ENCODE measurements at places on chromosomes 3 and 15.

GRCh38 chr3:186935133-186935532 is 4.8 kb downstream of the ST6GAL1 start:
- no peak for DNase-seq

DNA sequence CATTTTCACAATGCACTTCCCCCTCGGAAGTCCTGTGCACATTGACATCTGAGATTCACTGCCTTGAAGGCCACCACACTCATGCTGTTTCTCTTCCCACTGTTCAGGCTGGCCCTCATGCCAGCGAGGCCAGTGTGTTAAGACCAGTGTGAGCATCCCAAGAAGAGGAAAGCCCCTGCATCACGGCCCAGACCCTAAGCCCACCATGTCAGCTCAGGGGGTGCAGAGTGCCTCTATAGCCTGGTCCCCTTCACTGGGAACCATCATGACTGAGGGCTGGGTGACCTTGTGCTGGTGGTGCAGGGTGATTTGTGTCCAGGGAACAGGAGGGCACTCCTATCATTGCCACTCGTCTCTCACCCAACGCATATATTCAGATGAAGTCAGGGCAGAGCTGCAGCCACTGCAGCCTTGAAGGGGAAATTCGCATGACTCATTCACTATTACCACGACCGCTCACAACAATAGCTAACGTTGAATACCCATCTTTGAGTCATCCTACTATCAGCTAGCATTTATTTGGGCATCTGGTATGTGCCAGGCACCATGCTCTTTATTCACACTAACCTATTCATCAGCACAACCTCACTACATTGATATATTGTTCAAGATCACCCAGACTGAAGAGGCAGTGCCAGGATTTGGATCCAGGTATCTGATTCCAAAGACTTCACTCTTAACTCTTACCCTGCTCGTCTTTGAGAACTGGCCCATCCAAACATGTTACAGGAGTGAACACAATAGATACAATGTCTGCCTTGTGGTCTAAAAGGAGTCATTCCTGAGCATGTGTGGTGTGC is 58.8 kb upstream of the SLC6A11 start:
- DNase-seq: no peak

- DNase-seq: no peak
Measured at GRCh38 chr15:100207053-100207452, 134.7 kb downstream of the ADAMTS17 start.

DNA sequence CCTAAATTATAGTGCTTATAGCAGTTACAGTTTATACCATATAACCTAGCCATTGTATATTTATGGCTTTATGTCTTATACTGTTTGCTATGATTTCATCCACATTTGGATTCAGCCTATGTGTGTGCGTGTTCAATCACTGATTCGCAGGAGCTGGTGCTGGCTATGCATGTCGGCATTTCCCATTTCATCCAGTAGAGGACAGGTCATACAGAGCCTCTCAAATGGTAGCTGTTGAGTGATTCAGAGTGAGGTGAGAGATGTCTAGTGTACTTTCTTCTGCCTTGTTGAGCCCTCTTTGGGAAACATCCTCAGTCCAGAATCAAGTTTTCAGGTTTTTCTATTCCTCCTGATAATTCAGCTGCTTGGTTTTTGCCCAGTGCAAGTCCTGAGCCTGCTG is 76.1 kb downstream of the FRMD4B start:
- no peak for DNase-seq

DNA sequence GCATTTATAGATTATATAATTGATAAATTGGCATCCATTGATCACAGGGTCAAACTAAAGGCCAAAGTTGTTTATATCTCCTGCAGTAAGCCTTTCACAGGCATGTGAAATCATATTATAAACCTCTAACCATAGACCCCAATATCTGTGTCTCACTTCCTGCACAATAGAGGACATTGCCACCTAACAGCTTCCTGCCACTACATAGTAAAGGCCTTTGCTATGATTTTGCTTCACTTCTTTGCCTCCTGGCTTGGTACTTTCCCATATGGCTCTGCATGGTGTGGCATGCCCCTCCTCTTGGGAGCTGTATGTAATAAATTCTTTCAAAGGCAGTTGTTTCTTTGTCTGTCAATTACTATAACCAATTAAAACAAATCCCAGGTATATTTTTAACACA is 20.4 kb downstream of the ZNF662 start:
- no peak for DNase-seq

GRCh38 chr15:39925112-39925842 is 5.2 kb upstream of the GPR176 start:
- no peak for DNase-seq

DNA sequence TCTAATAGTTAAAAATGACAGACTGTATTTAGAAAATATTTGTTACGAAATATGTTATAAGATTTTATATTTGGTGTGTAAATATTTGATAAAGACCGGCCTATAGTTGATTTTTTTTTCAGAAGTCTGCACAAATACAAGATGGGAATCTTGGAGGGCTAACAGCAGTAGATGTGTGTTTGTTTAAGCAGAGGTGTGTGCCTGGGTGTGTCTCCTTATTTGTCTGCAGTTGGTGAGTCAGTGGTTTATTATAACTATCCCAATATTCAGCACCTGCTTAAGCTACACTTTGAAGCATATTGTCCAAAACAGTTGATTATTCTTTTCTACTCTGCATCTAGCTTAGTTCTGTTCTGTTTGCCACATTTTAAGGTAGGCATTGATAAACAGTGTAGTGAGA is 12.4 kb downstream of the GLCE start:
- DNase-seq: no peak

GRCh38 chr3:127615631-127616305 is 13.2 kb upstream of the PODXL2 start:
- no peak for DNase-seq

DNA sequence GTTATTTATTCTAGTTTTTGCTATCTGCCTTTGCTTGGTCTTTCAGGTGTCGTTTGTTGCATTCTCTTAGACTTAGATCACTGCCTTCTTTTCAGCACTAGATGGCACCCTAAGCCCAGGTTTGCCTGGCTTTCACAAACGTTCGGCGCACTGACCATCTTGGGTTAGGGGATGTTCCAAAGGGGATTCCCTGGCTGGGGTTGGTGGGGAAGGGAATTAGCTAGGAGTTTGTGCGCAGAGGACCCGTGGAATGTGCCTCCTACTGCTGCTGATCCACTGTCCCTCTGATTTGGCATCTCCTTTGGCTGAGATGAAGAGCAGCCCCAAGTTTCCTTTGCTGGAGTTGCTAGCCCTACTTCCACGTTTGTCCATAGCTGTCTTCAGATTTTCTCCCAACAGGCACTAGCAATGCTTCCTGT is 33.9 kb downstream of the PFN2 start:
- DNase-seq: peak; percentile 39

DNA sequence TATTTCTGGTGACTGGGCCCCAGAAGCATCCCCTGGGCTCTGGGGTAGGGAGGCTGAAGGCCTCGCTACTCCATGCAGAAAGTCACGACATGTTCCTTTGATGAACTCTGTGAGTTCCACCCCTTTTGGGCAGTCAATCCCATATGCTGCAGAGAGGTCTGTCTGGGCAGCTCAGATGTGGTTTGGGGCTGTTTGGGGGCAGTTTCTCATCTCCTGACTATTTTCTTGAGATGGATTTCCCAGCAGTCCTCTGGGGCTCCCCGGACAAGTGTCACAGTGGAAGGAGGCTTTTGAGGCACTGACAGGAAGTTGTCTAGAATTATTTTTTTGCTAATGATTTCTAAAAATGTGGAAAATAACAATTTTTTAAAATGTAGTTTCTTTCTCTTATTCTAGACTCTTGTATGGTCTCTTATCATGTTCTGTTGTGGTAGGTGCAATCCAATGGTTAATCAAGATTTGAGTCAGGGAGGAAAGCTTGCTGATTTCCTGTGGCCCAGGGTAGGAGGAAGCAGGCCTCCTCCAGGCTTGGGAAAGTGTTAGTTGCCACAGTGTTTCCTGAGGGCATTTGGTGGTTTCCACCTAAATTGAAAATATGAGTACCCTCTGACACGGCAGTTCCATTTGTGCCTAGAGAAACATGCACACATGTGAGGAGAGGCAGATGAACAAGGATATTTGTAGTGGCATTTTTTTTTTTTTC is 19.9 kb upstream of the TATDN2 start:
- DNase-seq: no peak

GRCh38 chr3:156368189-156368588 is 186.7 kb downstream of the SSR3 start:
- no peak for DNase-seq

DNA sequence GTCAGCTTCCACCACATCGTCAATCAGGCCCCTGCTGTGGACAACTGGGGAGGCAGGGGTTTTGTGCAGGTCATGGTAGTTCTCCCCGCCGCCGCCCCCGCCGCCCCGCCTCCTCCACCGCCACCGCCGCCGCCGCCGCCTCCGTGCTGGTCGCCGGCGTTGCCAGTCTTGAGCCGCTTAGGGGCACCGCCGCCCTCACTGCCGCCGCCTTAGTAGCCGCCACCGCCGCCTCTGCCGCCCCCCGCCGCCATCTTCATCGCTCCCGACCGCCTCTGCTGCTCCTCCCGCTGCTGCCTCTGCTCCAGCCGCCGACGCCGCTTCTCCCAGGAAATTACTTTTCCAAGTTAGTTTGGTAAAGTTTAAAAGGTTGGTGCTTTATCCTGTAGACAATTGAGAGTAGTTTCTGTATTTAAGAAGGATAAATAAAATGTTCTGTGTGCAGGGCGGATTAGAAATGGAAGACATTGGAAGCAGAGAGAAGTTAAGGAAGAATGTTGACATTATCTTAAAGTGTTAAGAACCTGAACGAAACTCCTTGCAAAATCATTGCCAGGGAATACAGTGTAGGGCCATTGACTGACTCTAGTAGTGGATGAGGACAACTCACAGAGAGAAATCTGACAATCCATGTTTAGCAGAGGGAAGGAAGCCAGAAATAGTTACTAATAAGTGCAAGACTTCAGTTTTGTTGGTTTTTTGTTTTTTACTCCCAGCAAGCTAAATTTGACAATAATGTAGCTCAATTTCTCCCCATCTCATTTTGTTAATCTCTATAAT is 53.0 kb upstream of the GOLGA8A start:
- DNase-seq: no peak

DNA sequence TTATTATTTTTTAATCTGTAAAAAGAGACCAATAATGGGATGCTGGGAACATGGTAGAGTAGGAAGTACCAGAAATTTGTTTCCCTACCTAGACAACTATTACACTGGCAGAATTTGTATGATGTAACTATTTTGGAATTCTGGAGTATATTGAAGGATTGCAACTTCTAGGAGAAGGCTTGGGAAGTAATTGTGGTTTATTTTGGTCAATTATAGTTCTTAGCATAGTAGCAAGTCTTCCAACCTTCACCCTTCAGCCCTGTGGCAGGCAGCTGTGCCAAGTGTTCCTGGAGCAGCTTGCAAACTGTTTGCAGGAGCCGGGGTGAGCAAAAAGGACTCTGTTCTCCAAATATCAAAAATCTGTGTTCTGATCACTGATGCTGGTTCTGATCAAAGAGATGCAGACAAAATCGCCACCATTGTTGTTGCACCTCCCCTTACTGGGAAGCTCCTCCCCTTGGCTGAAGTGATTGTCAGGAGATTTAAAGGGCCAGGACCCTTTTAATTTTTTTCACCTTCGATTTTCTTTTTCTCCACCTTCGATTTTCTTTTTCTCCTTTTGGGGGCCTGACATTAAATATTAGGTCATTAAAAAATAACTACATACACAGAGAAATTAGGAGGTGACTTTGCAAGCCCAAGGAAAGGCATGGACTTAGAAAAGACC is 363.3 kb downstream of the SLC9A9 start:
- DNase-seq: no peak

DNA sequence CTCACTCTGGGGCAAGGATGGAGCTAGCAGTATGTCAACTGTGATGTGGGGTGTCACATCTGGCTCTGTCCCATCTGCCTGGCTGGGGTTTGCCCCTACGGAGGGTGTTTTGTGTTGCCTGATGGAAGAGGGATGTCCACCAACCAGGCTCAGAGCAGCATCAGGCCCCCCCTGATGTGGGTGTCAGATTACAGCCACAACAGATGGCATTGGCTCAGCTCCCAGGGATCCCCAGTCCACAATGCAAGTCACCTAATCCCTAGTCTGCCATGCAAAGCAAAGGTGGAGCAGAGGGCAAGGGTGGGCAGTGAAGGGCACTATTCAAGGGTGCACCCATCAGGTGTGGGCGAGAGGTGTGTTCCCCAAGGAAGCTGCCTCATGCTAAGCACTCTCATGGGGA is 48.9 kb upstream of the AMOTL2 start:
- DNase-seq: peak; percentile 59

GRCh38 chr3:105145511-105145910 is 221.2 kb upstream of the ALCAM start:
- no peak for DNase-seq

- no peak for DNase-seq
Measured at GRCh38 chr3:125431912-125432790, 57.0 kb upstream of the ZNF148 start.

DNA sequence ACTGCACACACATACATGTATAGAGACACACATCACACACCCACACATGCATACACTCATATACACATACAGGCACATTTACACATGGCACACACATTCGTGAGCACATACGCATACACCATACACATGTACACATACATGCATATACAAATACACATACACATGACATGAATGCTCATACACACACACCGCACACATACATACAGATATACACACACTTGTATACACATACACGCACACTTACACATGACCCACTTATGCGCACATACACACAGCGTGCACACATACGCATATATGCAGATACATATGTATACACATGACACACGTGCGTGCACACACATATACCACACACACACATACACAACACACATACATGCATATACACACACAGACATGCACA is 162.7 kb downstream of the LRRK1 start:
- DNase-seq: no peak

DNA sequence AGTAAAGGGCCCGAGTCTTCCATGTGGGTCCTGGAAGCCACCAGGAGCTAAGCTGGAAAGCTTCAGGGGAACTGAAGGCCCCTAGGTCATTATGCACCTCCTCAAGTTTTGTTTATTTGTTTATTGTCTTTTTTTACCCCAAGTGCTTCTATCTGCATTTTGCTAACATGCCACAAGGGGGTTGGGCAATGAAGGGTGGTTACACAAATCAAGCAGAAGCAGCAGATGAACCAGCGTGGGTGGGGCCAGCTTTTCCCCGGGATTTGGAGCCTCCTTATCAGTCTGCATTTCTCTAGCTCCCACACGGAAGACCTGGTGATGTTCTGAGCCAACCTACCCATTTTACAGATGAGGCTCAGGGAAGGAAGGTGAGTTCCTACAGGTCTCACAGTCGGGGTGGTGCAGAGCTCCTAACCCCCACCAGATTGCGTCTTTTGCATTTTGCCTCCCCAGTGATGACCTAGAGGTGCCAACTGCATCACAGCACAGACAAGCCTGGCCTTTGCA is 16.8 kb downstream of the TMC3 start:
- no peak for DNase-seq

- no peak for DNase-seq
Measured at GRCh38 chr3:112767177-112767576, 79.5 kb downstream of the CD200R1L start.

GRCh38 chr15:40254452-40254851 is 15.6 kb downstream of the PAK6 start:
- DNase-seq: no peak

DNA sequence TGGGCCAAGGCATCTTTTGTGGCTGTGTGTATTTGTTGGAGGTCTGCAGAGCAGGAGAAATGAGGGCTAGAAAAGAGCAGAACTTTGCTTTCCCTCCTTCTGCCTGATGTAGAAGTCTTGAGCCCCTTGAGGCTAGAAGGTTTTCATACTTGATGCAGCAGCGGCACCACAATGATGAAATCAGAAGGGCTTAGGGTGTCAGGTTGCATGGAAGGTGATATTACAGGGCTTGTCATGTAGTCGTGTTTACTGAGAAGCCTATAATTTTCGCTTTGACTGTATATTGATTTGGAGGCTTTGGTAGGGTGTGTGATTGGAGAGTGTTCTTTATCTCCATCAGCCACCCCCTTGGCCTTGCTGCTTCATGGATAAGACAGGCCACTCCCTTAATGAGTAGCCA is 339.8 kb downstream of the THSD4 start:
- DNase-seq: no peak

Data from spinal cord (tissue), 10 donors.